ENCODE measurements at places on chromosomes 4 and X.

- DNase-seq: no peak
Observed at GRCh38 chr4:16583764-16584163, 314.7 kb downstream of the LDB2 start.

DNA sequence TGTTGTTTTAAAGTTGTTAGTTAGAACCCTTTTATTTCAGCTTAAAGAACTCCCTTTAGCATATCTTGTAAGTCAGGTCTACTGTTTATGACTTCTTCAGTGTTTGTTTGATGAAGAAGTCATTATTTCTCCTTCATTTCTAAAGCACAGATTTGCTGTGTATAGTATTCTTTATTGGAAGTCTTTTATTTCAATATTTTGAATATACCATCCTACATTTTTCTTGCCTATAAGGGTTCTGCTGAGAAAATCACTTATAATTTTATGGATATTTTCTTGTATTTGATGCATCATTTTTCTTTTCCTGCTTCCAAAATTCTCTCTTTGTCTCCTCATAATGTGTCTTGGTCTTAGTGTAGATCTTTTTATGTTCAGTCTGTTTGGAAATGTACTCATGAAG, 134.5 kb downstream of the CPXCR1 start:
- DNase-seq: no peak

GRCh38 chr4:105196523-105197145, 50.0 kb downstream of the TET2 start:
- peak; percentile 42 for DNase-seq

- DNase-seq: no peak
Observed at GRCh38 chr4:165625281-165625680, 246.5 kb downstream of the CPE start.

DNA sequence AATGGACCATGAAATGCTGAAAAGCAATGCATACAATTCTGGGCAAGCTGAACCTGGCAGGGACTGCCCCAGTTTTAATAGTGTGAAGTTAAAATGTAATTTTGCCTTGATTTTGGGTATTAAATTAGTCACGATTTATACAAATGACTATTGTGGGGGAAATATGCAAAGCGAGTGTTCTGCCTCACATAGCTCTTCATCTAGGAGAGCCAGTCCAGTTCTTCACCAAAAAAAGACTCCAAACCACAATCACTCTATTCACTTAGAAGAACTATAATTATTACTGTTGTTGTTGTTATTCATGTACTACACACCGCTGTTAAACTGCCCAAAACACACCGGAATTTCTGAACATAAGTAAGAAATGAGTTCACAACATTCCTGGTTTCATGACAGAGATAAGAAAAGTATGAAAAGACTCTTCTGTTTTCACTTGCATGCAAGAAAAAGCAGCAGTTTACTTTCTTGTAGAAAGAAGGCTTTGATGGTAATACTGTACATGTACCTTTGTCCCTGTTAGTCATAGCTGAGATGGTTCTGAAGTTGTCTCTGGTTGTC, 101.9 kb downstream of the QRFPR start:
- DNase-seq: no peak

DNA sequence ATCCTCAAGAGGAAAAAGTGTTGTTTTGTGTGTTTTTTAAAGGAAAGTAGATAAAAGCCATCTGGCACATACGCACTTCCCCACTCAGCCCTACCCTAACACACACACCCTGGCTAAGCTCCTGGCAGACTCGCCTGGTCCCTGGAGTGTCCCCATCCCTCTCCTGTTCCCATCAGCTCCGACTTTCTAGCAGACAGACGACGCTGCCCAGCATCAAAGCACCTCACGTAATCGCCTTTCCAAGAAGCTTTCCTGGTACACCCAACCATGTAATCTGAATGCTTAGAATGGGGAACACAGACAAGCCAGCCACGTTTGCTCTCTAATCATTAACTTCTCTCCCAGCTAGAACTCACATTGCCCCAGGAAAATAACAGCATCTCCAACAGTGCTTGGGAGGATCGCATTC, 116.2 kb downstream of the AFAP1 start:
- peak; percentile 61 for DNase-seq

DNA sequence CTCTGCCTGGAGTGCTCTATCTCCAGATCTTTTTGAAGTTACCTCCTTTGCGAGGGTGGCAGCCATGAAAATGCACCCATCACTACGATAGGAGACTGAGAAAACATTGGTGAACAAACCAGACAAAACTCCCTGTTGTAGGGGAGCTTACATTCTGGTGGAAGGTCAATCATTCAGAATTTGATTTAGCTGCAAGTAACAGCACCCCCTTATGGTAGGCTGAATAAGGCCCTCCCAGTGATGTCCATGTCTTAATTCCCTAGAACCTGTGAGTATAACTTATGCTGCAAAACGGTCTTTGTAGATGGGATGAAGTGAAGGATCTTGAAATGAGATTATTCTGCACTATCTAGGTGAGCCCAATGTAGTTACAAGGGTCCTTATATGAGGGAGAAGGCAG, 5.6 kb upstream of the TEC start:
- no peak for DNase-seq

DNA sequence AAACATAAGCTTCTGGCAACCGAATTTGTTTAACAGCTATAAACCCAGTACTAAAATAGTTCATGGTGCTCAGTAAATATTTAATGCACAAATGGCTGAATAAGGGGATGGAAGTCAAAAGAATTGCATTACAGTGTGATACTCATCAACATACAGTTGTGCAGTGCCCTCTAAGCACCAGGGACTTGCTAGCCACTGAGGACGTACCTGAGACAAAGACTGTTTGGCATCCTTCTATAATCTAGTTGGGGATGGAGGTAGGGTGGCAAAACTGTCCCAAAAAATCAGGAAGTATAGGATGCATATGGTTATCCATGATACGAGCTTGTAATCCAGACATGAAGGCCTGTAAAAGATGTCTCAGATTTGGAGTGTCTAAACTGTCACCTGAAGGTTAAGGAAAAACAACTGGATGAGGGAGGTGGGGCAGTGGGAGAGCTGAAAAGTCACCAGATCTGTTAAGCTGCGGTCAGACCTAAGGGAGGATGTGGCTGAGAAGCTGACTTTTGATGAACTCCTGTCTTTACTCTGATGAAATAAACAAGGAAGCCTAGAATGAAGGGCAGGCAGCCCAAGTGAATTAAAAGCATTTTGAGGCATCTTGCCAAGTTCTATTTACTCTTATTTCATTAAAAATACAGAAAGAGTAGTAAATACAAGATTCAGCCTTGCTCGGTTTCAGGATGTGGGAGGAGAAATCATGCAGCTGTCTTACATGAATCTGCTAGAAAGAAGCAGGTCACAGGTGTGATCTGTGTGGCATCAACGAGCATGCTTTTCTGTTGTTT, 12.0 kb upstream of the CD38 start:
- DNase-seq: no peak

- DNase-seq: no peak
Observed at GRCh38 chr4:94412658-94413038, 39.1 kb upstream of the PDLIM5 start.

DNA sequence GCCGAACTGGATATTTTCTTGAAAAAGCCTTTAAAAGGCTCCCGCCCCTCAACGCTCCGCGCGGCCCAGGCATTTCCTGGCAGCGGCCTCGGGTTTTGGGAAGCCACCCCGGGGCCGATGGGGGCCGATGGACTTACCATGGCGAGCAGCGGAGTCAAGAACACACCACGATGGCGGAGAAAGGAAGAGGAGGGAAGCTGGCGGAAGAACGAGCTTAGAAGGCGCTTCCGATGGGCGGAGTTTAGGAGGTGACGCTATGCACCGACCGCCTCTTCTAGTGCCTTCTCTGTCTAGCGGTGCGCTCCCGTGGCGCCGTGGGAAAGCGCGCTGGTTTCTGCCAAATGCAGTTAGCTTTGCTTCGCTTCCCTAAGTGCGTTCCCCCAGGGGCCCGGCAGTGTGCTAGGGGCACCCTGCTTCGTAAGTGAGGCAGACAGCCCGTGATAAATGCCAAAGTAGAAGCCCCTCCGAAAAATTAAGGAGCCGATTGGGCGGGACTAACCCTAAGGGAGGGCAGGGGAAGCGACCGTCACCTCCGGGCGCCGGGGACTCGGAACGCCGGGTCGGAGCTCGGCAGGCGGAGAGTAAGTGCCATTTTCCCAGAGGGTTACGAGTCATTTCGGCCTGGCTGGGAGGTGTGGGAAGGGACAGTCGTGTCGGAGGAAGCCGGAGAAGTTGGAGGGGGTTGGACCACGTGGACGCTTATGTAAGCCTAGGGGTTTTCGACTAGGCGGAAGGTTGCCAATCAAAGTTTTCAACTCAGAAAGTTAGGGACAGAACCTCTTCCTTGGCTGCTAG, at the start of gene RPL39:
Gene RPL39, minus strand, starts transcription at position 194 of the 795 bp plus-strand sequence. Its CDS starts 54 bp downstream, at position 140.
- peak; percentile 74 for DNase-seq

DNA sequence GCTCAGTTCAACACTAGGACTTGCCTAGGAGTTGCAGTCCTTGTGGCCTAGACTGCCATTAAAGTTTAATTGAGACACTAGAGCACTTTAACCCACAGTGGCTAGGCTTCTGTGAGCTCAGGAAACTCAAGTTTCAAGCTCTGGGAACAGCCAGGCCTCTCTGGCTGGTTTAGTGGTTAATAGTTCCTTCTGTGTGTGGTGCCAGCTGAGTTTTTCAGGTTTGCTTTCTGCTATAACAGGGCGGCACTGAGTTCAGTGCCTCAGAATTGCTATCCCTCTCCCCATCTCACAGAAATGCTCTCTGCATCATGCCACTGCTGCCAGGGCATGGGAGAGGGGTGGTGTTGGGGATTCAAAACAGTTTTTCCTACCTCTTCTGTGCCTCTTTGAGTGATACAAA, 15.9 kb downstream of the MMAA start:
- no peak for DNase-seq

DNA sequence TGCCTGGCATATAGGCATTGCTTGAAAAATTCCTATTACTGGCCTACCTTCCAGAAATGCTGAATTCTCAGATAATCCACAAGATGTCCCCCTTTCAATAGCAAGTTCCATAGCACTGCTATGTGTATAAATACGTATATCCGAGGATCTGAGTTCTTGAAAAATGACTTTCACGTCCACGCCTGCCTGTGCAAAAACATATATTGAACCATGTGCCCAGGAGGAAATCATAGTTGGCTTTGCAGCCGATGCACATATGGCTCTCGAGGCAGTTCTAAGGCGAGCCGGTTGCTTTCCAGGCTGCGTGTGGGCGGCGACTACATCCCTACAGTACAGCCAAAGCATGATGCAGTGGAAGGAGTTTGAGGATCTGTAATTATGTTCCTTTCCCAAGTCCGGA, 55.4 kb upstream of the ESX1 start:
- DNase-seq: peak; percentile 31

- DNase-seq: no peak
Observed at GRCh38 chrX:108362026-108362425, 76.2 kb downstream of the COL4A6 start.

- no peak for DNase-seq
Observed at GRCh38 chr4:107721436-107722100, 1.5 kb upstream of the PAPSS1 start.

- no peak for DNase-seq
Observed at GRCh38 chrX:39773150-39773549, 324.6 kb downstream of the BCOR start.

GRCh38 chr4:13797061-13797460, 169.5 kb upstream of the BOD1L1 start:
- DNase-seq: no peak

All from NCI-H524 treated with DMSO at 0.1 percent for 48 hours (cell line).